Hematopoietic multipotent progenitor cell (in vitro differentiated cells): ENCODE measurements at places on chromosomes 13 and 19. TPM values are rescaled to one million over a fixed set of nuclear protein-coding genes. Genes with fewer than 3 reads are reported as not detected.

VAV1 gene
- 77.0 TPM for total RNA-seq

ZNF175 gene
- 2.7 TPM for total RNA-seq

FPR2 gene
- 0.54 TPM for total RNA-seq

SULT2B1 gene
- not detected for total RNA-seq

COX7A1 gene
- not detected for total RNA-seq

MARK4 gene
- 13.5 TPM for total RNA-seq

ADM5 gene
- 1.9 TPM for total RNA-seq

- DNase-seq: no peak
These were observed 66.8 kb downstream of the KL start for GRCh38 chr13:33083054-33083453.

- DNase-seq: no peak
These were observed 6.3 kb downstream of the GPR18 start for GRCh38 chr13:99251921-99252320.

DNA sequence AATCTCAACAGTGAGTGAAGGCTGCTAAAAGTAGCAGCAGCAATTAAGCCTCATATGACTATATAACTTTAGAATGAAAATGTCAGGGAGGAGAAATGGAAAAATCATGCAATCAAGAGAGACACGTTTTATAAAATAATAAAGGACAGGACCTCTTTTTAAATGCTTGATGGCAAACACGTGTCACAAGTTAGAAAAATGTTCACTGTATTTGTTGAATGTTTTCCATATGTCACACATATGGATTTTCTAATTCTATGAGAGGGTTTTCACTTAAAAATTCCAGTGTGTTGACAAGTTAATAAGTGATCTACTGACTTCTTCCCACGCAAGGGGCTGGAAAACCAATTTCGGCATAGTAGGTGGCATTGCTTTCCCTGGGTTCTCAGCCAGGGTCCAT lies 27.7 kb upstream of the KCTD12 start:
- DNase-seq: no peak

- DNase-seq: no peak
These were observed 254.2 kb downstream of the GPC5 start for GRCh38 chr13:91652404-91653301.

GRCh38 chr13:24214528-24214927 lies 54.0 kb downstream of the SPATA13 start:
- no peak for DNase-seq

GRCh38 chr13:20093951-20094350 lies 66.9 kb downstream of the GJA3 start:
- no peak for DNase-seq

GRCh38 chr13:51331354-51331861 lies 8.1 kb upstream of the SERPINE3 start:
- DNase-seq: no peak

DNA sequence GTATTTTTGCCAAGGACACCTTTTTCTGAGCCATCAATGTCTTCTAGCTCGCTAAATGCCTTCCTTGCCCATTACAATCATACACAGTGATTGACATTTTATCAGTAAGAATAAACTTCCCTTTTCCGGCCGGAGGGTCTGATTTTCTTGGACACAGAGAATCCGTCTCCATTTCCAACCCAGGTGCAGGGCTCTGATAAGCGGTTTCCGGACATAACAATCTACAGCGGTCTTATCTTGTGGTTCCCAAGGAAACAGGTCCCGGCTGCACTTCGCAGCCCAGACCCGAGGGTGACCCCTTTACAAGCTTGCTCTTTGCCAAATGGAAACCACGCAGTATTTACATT lies 5.1 kb upstream of the ZNF77 start:
- no peak for DNase-seq

DNA sequence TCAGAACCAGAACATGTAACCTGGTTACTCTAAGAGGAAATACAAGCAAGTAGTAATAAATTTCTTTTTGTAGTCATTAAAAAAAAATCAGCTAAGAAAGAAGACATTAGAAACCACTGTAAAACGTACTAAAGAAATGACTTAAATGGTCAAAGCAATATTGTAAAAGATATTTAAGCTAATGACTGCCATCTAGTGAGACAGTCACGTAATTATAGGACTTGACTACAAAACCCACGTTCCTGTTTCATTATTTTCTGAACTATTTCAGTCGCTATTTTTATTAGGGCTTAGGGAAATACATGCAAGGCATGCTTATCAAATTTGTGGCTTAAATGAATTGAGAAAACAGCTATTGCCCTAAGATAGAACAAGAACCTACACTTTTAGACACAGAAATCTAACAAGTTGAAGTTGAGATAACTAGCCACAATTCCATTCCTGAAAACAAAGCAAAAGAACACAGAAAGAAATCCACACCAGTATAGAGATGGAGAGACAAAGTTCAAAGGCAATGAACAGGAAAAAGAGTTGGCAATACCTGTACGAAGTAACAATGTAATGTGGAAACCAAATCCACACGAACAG lies 17.9 kb downstream of the ALG5 start:
- peak; percentile 46 for DNase-seq

DNA sequence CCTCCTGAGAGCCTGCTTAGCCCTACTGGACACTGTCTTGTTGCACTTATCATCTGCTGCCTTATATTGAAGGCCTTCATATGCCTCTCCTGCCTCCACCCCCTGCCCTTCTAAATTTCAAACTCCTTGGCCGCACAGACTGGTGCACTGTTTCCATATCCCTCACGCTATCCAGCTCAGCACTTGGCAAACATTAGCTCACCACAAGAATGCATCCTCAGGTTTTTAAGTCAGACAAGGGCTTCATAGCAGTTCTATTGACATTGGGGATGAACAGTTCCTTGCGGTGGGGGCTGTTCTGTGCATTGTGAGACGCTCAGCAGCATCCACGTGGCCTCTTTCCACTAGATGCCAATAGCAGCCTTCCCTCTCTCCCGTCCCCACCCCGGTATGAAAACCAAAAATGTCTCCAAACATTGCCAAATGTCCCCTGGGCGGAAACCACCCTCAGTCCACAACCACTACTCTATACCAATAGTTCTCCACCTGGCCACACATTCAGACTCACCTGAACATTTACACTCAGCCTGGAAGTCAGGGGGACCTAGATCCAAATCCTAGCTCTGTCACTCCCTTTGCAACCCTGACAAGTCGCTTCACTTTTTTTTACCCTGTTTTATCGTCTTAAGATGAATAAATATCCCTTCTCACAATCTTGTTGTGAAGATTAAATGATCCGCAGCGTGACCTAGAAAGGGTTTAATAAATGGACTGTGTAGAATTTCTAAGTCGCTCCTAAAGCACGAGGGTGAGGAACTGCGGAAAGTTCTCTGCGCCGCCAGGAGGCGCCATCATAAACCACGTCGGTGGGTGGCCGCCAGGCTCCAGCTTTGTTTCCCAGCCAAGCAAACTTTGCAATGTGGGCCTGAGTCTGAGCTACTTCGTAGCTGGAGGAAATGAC lies 3.6 kb upstream of the CEACAM3 start:
- DNase-seq: peak; percentile 23

- DNase-seq: no peak
These were observed 995.9 kb downstream of the UQCRFS1 start for GRCh38 chr19:28217022-28217421.

DNA sequence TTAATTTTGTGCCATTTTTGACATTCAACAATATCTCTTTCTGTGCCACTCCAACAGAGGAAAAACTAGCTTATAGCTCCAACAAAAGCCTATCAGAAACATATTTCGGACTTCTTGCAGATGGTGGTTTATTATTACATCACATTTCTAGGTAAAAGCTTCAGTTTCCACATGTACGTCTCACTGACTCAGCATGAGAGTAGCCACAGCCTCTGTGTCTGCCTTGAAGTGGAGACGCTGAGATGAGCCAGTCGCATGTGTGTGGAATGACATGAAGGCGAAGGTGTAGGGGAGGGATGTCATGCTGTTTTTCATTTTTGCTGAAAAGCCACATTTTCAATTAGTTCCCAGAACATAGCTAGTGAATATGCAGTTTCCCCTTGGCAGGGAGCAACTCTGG lies 598.6 kb downstream of the EFNB2 start:
- no peak for DNase-seq
